Renal cortex interstitium (tissue), 15 donors: ENCODE measurements at places on chromosomes 7 and 10. TPM values are rescaled to one million over a fixed set of nuclear protein-coding genes. Genes with fewer than 3 reads are reported as not detected.

GRCh38 chr10:96488161-96488935 is 25.4 kb downstream of the TLL2 start:
- no peak for DNase-seq

Gene COL28A1
- 9.7 TPM for polyA plus RNA-seq

DNA sequence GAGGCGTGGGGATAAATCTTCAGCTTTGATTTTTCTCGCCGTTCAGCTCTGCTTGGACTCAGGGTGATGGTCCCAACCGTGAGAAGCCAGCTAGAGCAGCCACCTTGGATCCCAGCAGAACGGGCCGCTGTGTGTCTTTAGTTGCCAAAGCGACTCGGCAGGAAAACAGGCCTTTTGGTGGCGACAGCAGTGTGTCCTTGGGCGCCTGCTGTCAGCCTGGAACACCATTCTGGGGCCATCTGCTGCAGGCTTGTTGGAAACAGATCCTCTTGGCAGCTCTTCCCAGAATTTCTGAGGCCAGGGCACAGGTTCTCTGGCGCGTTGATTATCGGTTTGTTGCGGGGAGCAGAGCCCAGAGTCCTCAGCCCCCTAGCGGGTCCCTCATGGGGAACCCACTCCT is 97.6 kb downstream of the CUX1 start:
- DNase-seq: no peak

DNA sequence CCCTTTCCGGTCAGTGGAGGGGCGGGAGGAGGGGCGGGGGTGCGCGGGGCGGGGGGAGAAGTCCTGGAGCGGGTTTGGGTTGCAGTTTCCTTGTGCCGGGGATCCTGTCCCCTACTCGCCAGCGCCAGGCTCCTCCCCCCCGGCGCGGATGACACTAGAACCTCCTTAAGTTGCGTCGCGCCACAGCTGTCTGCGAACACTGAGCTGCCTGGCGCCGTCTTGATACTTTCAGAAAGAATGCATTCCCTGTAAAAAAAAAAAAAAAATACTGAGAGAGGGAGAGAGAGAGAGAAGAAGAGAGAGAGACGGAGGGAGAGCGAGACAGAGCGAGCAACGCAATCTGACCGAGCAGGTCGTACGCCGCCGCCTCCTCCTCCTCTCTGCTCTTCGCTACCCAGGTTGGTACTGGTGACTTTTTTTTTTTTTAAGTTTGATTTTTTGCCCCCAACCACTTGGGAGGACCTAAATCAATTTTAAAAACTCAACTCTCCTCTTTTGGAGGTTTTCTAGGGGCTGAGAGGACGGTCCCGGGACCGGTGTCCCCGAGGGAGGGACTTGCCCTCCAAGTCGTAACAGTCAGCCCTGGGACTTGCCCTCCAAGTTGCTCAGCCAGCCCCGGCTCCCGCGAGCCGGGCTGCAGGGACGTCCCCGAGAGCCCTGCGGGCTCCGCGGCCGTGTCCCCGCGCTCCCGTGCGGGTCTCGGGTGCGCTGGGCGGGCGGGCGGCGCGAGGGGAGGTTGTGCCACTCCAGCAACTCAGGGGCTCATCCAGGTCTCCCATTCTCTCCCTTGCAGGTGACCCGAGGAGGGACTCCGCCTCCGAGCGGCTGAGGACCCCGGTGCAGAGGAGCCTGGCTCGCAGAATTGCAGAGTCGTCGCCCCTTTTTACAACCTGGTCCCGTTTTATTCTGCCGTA is at the start of gene GATA3:
GATA3 (plus strand) TSS at position 195 of the 914 bp plus-strand sequence. CDS start 968 bp downstream, outside the sequence.
- no peak for DNase-seq

Gene SPDYE1
- 1.7 TPM for polyA plus RNA-seq
